ENCODE measurements at places on chromosomes 2 and 18.

- DNase-seq, result no peak
These were observed 131.5 kb downstream of the RGPD3 start for GRCh38 chr2:106336737-106337136.

- DNase-seq, result no peak
These were observed 28.3 kb downstream of the CDC42EP3 start for GRCh38 chr2:37642907-37643729.

DNA sequence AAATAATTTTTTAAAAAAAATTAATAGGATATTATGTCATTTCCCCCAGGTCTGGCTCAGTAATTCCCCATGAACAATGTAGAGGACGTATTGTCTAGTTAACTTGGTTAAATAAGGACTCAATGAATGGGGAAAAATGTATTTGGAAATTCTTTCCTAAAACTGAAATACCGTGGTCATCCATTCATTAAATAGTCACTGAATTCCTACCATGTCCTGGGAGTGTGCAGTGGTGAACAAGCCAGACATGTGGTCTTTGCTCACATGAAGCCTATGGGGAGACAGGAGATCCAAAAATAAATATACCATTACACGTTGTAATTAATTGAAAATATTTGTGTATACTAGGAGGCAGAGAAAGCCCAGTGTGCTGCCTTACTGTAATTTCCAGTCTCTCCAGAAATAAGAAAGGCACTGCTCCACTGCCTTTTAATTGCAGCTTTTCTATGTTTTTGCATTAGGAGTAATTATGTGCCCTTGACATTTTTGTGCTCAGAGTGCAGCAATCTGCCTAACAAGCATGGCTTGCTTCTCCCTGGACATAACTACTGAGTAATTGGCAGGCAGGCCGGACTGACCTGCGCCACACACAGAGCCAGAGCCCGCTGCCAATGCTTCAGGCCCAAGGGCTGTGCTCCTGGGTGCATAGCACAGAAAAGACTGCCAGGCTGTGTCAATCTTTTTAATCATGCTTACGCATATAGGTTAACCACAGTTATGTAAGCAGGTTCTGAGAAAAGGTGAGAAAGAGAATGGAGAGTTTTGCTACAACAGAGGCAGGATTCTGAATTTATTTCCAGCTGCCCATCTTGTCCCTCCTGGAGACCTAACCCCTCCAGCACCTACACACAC, 22.2 kb upstream of the TTC39C start:
- no peak for DNase-seq

DNA sequence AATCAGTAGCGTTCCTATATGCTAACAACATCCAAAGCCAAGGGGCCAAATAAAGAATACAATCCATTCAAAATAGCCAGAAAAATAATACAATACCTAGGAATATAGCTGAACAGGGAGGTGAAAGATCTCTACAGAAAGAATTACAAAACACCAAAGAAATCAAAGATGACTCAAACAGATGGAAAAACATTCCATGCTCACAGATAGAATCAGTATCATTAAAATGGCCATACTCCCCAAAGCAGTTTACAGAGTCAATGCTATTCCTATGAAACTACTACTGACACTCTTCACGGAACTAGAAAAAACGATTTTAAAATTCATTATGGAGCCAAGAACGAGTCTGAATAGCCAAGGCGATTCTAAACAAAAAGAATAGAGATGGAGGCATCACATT, 57.4 kb downstream of the CCBE1 start:
- no peak for DNase-seq

DNA sequence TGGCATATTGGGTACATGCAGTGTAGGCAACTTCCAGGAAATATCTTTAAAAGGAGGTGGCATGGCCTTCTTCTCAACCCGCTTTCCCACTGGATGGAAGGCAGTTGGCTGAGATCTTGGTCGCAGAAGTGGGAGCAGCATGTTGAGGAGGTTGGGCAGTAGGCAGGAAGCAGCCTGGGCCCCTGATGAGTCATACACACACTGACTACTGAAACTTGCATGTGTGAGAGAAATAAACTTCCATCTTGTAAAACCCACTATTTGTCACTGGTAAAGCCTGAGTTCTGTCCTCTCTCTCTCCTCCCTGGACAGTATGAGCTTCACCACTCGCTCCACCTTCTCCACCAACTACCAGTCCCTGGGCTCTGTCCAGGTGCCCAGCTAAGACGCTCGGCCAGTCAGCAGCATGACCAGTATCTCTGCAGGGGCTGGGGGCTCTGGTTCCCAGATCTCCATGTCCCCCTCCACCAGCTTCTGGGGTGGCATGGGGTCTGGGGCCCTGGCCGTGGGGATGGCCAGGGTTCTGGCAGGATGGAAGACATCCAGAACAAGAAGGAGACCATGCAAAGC, 233.8 kb upstream of the SPRED2 start:
- no peak for DNase-seq

- no peak for DNase-seq
These were observed 31.9 kb downstream of the C1QL2 start for GRCh38 chr2:119126650-119127049.
